ENCODE measurements at places on chromosomes 6 and 20.

GRCh38 chr20:49561256-49561655 lies 6.7 kb downstream of the PTGIS start:
- no peak for DNase-seq

GRCh38 chr6:163776906-163777686 lies 362.6 kb downstream of the QKI start:
- no peak for DNase-seq

GRCh38 chr20:3037654-3038053 lies 5.8 kb upstream of the GNRH2 start:
- DNase-seq = no peak

DNA sequence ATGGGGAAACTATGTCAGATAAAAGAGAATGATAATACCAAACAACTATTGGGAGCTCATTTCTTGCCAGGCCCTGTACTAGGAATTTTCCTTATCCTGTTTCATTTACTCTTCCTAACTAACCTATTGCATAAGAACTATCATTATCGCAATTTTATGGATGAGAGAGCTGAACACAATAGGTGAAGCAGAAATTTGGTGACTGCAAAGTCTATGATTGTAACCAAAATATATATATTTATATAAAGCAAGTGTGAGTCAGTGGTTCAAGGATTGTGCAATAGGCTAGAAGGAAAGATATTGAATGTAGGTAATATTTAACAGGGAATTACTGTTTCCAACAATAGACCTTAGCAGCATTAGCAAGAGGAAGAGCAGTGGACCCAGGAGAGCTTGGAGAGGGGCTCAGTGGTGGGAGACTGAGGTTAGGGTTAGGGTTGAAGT lies 181.1 kb upstream of the TENT5A start:
- DNase-seq = no peak

DNA sequence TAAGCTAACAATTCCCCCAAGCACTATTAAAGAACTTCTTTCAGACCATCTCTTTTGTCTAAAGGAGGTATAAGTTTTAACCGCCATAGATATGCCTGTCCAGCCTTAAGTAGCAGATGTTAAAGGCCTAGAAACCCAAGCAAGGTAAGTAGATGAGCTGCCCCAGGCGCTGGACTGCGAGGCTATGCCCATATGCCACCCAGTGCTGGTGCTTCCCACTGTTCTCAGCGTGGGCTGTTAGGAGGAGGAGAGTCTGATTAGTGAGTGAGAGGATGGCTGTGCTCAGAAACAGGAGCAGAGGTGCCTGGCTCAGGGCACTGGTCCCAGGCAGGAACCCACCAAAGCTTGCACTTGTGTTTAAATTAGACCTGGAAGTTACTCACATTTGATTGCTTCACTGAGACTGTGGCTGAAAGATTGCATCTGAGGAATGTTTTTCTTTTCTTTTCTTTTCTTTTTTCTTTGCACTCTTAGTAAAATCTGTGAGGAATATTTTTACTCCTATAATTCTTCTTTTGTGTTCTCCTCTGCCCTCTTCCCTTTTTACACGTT lies 32.2 kb downstream of the PRPH2 start:
- DNase-seq = no peak

GRCh38 chr20:10714236-10714975 lies 40.6 kb upstream of the JAG1 start:
- DNase-seq = no peak

DNA sequence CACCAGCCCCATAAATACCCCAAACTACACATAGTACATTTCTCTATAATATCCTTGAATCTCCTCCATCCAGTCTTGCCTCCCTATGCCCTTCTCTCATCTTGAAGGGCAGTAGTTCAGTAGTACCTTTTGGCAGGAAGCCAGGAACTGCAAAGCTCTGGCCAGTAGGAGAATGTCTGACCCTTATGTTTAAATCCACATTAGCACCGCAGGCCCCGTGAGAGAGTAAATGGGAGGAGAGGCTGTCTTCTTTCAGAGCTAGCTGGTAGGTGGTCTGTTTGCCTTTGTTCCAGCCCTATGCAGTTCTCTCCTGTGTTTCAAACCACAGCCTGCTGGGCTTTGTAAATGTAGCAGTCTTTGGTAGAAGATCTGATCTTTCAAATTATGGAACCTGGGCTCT lies 690.7 kb downstream of the DOK5 start:
- no peak for DNase-seq

DNA sequence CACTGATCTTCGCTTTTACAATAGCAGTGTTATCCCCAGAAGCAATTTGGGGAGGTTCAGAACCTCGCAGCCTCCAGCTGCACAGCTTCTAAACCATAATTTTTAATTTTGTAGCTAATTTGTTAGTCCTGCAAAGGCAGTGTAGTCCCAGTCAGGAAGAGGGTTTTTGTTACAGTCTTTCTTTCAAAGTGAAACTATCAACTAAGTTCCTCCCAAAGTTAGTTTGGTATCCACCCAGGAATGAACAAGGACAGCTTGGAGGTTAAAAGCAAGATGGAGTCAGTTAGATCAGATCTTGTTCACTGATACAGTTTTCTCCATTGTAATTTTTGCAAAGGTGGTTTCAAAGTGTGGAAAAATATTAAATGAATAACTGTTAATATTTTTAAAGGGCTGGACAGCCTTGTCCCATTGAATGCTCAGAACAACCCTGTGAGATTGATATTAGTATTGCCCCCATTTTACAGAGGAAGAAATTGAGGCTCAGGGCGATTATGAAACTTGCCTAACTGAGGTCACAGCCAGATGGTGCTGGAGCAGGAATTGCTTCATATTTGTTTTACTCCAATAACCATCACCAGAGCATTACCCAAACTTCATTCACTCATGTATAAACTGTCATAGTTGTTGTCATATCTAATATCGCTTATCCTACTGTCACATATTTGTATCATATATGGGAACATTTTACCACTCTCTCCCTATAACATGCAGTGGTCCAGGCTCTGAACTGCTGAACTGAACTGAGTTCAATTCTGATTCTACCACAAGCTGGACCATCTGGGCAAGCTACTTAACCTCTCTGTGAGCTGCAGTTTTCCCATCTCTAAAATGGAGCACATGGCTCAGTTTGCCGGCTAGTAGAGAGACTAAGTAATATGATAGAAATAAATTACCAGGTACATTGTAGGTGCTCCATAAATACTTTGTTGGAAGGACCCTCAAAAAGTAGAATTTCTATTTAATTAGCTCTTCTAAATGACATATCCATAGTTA lies 213.8 kb downstream of the BCAS1 start:
- DNase-seq = no peak

GRCh38 chr6:111789598-111789997 lies 83.7 kb downstream of the FYN start:
- no peak for DNase-seq

- no peak for DNase-seq
Measured at GRCh38 chr20:61253640-61254511, 1.8 kb downstream of the CDH4 start.

GRCh38 chr6:16751251-16751946 lies 9.9 kb downstream of the ATXN1 start:
- DNase-seq = no peak

DNA sequence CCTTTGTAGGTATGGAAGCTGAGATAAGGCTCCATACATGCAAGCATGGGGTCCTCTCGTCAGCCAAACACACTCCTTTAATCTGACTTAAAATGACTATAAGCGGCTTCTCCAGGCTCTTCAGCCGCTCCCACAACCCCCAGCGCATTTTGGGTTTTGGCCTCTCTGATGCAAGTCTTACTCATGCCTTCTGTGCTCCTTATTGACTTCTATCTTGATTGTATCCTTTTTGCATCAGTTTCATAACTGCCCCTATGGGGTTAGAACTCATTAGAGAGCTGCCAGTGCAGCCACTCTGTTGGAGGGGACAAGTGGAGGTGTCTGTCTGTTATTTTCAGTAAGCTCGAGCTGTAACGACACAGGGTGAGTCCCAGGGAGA lies 70.1 kb upstream of the TAB2 start:
- no peak for DNase-seq

- DNase-seq = no peak
Measured at GRCh38 chr6:53573299-53573698, 28.4 kb upstream of the GCLC start.

GRCh38 chr6:3326184-3326971 lies 67.6 kb downstream of the PSMG4 start:
- no peak for DNase-seq

DNA sequence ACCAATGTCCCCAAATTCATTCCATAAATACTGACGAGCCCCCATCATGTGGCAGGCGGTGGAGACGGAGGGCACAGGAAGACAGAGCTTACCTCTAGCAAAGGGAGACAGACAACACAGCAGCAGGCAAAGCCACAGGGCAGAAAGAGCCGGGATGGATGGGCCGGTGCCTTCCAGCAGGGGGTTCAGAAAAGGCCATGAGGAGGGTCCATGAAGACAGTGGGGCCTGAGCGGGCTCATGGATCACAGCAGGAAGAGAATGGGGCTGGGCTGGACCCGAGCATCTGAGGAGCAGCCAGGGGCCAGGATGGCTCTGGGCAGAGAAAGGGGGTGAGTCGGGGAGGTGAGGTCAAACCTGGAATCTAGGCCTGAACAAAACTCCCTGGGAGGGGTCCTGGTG lies 42.0 kb downstream of the PREX1 start:
- no peak for DNase-seq

DNA sequence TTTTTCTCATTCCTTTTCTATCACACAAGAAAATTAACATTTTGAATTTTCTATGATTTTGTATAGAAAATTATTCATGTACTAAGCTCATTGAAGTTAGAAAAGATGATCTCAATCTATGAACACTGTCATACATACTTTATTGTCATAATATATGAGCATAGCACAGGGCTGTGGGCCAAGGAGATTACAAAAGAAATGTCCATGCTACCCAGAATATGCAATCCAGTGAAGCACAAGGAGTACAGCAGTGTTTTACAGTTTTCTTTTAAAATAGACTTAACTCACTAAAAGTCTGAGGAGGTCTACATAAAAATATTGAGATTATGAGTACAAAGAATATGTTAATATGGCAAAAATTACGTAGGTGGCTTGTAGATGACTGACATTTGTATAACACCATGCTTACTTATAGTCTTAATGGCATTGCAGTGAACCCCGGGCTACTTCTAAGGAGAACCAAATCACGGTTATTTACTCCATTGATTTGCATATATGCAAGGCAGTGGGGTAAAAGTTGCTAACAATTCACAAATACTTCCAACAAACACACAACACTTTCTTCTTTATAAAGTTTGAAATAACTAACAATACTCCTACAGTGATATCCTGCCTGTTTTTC lies 257.1 kb downstream of the BCKDHB start:
- DNase-seq = no peak

- DNase-seq = no peak
Measured at GRCh38 chr6:160357088-160357487, 8.9 kb downstream of the SLC22A3 start.

DNA sequence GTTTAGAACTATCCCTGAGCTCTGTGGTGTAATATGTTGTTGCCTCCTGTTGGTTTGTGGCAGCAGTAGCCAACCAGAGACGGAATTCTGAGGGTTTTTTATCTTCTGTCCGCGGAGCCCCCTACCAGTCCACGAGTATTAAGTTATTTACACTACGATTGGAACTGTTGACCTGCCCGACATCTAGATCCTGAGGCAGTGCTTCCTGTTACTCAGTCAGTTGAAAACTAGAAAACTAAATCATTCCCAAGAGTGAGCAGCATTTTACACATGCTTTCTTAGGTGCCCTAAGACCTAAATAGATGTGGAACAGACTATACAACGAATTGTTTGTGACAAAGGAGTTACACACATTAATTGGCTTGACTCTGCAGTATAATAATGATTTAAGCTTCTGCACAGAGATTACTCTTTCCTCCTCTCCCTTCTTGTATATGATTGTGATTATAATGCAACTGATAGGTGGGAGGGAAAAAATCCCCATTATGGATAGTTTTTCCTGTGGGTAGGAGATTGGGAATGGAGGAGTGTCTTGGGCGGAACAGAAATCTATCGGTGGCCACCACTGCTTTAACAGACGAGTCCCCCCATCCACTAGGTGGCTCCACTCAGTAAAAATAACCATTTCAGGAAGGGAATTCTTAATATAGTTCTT lies 1.7 kb downstream of the LOC128125822 start:
- peak; percentile 73 for DNase-seq

- DNase-seq = no peak
Measured at GRCh38 chr6:138988469-138988834, 399 bp upstream of the REPS1 start.

DNA sequence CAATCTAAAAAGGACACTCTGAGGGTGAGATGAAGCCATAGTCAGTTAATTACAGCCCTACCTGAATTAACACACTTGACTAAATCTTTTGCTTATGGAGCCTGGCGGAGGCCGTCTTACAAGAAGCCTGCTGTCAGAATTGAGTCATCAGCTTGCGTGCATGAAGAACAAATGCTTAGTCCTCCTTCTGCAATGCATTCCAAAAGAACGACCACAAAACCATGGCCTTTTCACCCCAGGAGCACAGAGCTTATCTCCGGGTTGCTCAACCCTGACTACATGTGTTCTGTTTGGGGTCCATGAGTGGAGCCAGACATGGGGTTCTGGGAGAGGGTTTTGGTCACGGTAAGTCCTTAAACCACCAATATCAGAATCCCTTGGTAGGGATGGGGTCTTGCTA lies 318.1 kb downstream of the CLIC5 start:
- no peak for DNase-seq

GRCh38 chr6:81749707-81750106 lies 2.8 kb downstream of the TENT5A start:
- no peak for DNase-seq

DNA sequence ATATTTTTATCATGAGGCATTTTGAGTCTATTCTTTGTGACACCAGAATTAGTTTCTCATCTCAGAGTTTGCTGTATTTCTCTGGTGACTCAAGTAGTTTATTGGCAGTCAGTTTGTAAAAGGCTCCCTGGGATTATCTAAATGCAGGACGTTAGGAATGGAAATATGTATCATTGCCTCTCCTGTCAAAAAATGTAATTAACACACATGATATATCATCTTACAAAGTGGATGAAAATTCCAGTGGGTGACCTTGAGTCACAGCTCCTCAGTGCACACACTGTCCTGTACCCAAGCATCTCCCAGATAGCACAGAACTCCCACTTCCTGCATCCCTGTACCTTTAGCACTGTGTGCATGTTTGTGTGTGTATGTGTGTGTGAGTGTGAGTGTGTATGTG lies 258.6 kb downstream of the LAMA2 start:
- no peak for DNase-seq

GRCh38 chr6:74731931-74732330 lies 473.9 kb downstream of the COL12A1 start:
- DNase-seq = no peak

- DNase-seq = no peak
Measured at GRCh38 chr6:49721297-49721696, 8.0 kb upstream of the CRISP2 start.

GRCh38 chr6:163668061-163668426 lies 253.5 kb downstream of the QKI start:
- no peak for DNase-seq

GRCh38 chr6:28537509-28538140 lies 11.9 kb downstream of the GPX5 start:
- DNase-seq = no peak

DNA sequence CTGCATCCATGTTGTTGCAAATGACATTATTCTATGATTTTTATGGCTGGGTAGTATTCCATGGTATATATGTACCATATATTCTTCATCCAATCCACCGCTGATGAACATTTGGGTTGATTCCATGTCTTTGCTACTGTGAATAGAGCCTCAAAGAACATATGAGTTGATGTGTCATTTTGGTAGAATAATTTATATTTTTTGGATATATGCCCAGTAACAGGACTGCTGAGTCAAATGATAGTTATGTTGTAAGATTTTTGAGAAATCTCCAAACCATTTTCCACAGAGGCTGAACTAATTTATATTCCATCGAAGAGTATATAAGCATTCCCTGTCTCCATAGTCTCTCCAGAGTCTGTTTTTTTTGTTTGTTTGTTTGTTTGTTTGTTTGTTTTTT lies 1373.5 kb downstream of the GRIK2 start:
- DNase-seq = no peak
